HCT116 (cell line): ENCODE measurements at places on chromosomes 3 and 15. TPM values are rescaled to one million over a fixed set of nuclear protein-coding genes. Genes with fewer than 3 reads are reported as not detected.

The EFCC1 gene
- total RNA-seq, result 1.0 TPM

- no peak overlapping the region for H3K4me3 ChIP-seq
- H3K27me3 ChIP-seq, result no peaks in the 10 kb centered on the region
- H3K4me1 ChIP-seq, result no peaks in the 10 kb centered on the region
- H3K27ac ChIP-seq, result no peak overlapping the region
- H3K36me3 ChIP-seq, result no peaks in the 10 kb centered on the region
These were observed 106.6 kb downstream of the MYH15 start for GRCh38 chr3:108403686-108404345.

- H3K4me1 ChIP-seq, result no peaks in the 10 kb centered on the region
- H3K27ac ChIP-seq, result no peak overlapping the region
- no peaks in the 10 kb centered on the region for H3K27me3 ChIP-seq
- H3K4me3 ChIP-seq, result no peak overlapping the region
- no peak for DNase-seq
These were observed 17.4 kb downstream of the AADACL2 start for GRCh38 chr3:151751161-151751560.

- H3K4me3 ChIP-seq, result no peak overlapping the region
- DNase-seq, result no peak
- H3K27ac ChIP-seq, result no peak overlapping the region
- no peaks in the 10 kb centered on the region for H3K4me1 ChIP-seq
- H3K36me3 ChIP-seq, result no peaks in the 10 kb centered on the region
These were observed 13.2 kb upstream of the SLC7A14 start for GRCh38 chr3:170599091-170599490.

The C3orf85 gene
- total RNA-seq, result not detected

- DNase-seq, result no peak
- H3K27me3 ChIP-seq, result no peaks in the 10 kb centered on the region
These were observed 31.4 kb upstream of the ZBTB38 start for GRCh38 chr3:141336672-141337522.

DNA sequence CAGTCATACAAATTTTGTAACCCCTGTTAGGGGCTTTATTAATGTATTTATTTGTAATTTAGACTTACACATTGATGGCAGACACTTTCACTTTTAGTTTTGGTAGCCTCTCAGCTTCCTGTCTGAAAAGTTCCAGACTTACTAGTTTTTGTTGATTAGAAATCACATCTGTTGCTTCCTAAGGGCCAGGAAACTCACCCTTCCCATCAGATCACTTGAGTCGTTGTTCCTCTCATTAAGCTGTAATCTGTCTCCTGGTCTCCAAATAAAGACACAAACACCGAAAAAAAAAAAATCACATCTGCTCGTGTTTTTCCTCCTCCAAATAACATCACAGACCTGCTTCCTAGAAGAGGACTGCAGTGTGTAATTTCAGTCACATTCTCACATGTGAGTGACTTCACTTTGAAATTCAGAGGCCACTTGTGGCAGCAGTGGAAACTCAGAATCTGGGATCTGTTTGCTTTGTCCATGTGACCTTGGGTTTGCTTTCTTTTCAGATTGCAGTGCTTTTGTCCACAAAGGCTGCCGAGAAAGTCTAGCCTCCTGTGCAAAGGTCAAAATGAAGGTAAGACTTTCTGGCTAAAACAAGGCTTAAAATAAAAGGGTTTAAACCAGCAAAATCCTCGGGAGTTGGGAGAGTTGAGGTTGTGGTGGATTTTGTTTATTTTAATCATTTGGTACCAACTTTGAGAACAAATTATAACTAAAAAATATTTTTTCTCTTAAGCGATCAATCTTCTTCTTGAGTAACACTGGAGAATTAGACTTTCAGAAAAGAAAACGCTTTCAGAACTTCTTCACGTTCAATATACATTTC is 87.0 kb downstream of the KLHL25 start:
- H3K4me1 ChIP-seq, result no peaks in the 10 kb centered on the region
- H3K27me3 ChIP-seq, result no peaks in the 10 kb centered on the region
- H3K4me3 ChIP-seq, result no peak overlapping the region
- no peak for DNase-seq

GRCh38 chr15:72474912-72475628 is 940 bp downstream of the ARIH1 start:
- H3K36me3 ChIP-seq, result peaks cover 20% of the 10 kb centered on the region
- H3K27me3 ChIP-seq, result no peaks in the 10 kb centered on the region
- H3K4me1 ChIP-seq, result peaks cover 8% of the 10 kb centered on the region; the same call in 1 of the 2 replicates
- DNase-seq, result peak; percentile 40
- peak overlapping the region; percentile 92 for H3K27ac ChIP-seq

GRCh38 chr3:26915208-26915607 is 292.6 kb downstream of the LRRC3B start:
- no peak overlapping the region for H3K4me3 ChIP-seq
- no peaks in the 10 kb centered on the region for H3K27me3 ChIP-seq
- H3K4me1 ChIP-seq, result no peaks in the 10 kb centered on the region
- H3K36me3 ChIP-seq, result no peaks in the 10 kb centered on the region
- no peak overlapping the region for H3K27ac ChIP-seq
- no peak for DNase-seq

DNA sequence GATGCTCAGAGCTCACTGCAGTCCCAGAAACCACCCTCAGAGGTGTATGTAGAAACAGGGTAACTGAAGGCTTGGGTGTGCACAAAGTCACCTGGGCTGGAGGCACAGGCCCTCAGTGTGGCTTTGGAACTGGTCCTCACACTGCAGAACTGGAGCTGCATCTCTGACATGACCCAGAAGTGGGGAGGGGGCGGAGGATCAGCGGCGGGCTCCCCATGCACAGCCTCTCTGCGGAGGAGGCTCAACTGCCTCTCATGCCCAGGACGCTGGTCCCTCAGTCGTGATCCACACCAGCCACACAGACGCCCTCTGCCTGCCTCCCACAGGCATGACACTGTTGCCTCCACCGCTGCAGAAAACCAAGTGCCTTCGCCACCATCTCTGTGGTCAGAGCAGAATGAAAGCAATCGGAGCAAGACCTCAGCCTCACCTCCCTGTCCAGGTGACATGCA is 73.7 kb downstream of the TM2D3 start:
- H3K36me3 ChIP-seq, result no peaks in the 10 kb centered on the region
- peaks cover 11% of the 10 kb centered on the region; the same call in 1 of the 2 replicates for H3K4me1 ChIP-seq
- no peak overlapping the region for H3K27ac ChIP-seq
- DNase-seq, result peak; percentile 44
- no peak overlapping the region for H3K4me3 ChIP-seq
- H3K27me3 ChIP-seq, result no peaks in the 10 kb centered on the region

- no peak overlapping the region for H3K27ac ChIP-seq
- H3K27me3 ChIP-seq, result no peaks in the 10 kb centered on the region
- H3K36me3 ChIP-seq, result no peaks in the 10 kb centered on the region
- H3K4me3 ChIP-seq, result no peak overlapping the region
- DNase-seq, result no peak
- peaks cover 75% of the 10 kb centered on the region for H3K4me1 ChIP-seq
These were observed 18.4 kb downstream of the SMAD6 start for GRCh38 chr15:66720206-66721010.

The ALPK3 gene
- total RNA-seq, result 2.0 TPM
